Natural killer cell (primary cell): ENCODE measurements at places on chromosomes 6 and 20.

GRCh38 chr6:16006681-16007080 is 122.2 kb upstream of the MYLIP start:
- DNase-seq: no peak

DNA sequence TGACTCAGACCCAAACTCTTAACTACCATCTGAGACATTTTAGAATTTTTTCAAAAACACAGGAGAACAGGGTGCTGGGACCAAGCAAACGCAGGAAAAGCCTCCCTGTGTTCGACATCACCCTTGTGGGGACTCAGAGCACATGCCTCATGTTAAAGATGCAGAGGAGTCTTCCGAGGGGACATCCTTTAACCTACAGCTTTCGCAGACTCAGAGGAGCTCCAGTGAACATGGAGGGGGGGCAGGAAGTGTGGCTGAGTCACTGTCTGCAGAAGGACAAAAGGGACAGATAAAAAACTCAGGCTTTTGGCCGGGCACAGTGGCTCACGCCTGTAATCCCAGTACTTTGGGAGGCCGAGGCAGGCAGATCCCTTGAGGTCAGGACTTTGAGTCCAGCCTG is 15.1 kb downstream of the BMP7 start:
- DNase-seq: no peak

GRCh38 chr6:118101831-118102345 is 194.8 kb downstream of the SLC35F1 start:
- DNase-seq: no peak

GRCh38 chr20:24257171-24257570 is 212.3 kb upstream of the SYNDIG1 start:
- DNase-seq: no peak

- DNase-seq: no peak
Observed at GRCh38 chr20:3171391-3172125, 1.8 kb downstream of the LZTS3 start.

DNA sequence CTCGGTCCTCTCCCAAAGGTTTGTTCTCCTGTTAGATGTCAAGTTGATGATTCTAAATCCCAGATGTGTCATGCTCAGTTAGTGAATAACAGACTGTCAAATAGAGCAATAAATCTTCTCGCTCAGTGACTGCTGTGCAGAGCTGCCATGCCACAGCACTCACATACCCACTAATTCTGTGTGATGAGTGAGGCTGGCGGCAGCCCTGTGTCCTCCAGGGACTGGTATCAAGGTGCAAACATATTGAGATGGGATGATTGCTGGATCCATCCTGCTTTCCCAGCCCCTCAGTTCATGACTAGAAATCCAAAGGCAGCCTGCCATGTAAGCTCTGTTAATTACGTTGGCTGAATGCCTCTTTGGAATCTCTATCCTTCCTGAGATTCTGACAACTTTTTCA is 103.9 kb downstream of the OLIG3 start:
- DNase-seq: no peak
